Regular cardiac myocyte (primary cell): ENCODE measurements at places on chromosomes 3 and 15. TPM values are rescaled to one million over a fixed set of nuclear protein-coding genes. Genes with fewer than 3 reads are reported as not detected.

FBN1 gene
- total RNA-seq: 823 and 1,944 TPM in 2 replicates

NAALADL2 gene
- total RNA-seq: 5.8 and 7.3 TPM in 2 replicates

KBTBD13 gene
- not detected in 2 replicates for total RNA-seq

TRAT1 gene
- total RNA-seq: not detected in 2 replicates

DZIP1L gene
- total RNA-seq: 22.0 and 28.5 TPM in 2 replicates

WNT5A gene
- 36.4 and 78.6 TPM in 2 replicates for total RNA-seq

STRIT1 gene
- total RNA-seq: not detected in 2 replicates

GOLGA8O gene
- total RNA-seq: 0.56 and 0.58 TPM in 2 replicates

CCNB2 gene
- 5.1 and 57.3 TPM in 2 replicates for total RNA-seq

IRAK2 gene
- 8.1 and 10.4 TPM in 2 replicates for total RNA-seq

ELL3 gene
- 1.7 and 1.9 TPM in 2 replicates for total RNA-seq

TFG gene
- 98.1 and 111 TPM in 2 replicates for total RNA-seq

AGTR1 gene
- 2.3 and 4.4 TPM in 2 replicates for total RNA-seq

CADPS gene
- total RNA-seq: 0.85 TPM in 1 of 2 replicates, not detected in the other

ZKSCAN7 gene
- total RNA-seq: 5.2 and 7.0 TPM in 2 replicates

POLQ gene
- 1.7 and 11.3 TPM in 2 replicates for total RNA-seq

LSAMP gene
- under 0.01 and 0.28 TPM in 2 replicates for total RNA-seq

WDR5B gene
- total RNA-seq: 4.2 and 5.0 TPM in 2 replicates

TERC gene
- total RNA-seq: 199 and 580 TPM in 2 replicates

SEMA3B gene
- total RNA-seq: 1.2 and 2.8 TPM in 2 replicates

PROK2 gene
- total RNA-seq: not detected in 2 replicates

SLC22A13 gene
- 0.56 and 0.58 TPM in 2 replicates for total RNA-seq

GOLGA6L7 gene
- not detected in 2 replicates for total RNA-seq

ALDH1L1 gene
- total RNA-seq: 2.1 and 4.8 TPM in 2 replicates

THPO gene
- total RNA-seq: under 0.01 and 0.28 TPM in 2 replicates

CCDC39 gene
- total RNA-seq: not detected in 2 replicates

TMEM108 gene
- under 0.01 and 0.58 TPM in 2 replicates for total RNA-seq

KIF7 gene
- 11.3 and 15.7 TPM in 2 replicates for total RNA-seq

TMEM212 gene
- not detected in 2 replicates for total RNA-seq

FRMD4B gene
- total RNA-seq: 0.85 and 3.6 TPM in 2 replicates

C2CD4A gene
- total RNA-seq: 0.28 TPM in 1 of 2 replicates, not detected in the other

LOXL1 gene
- 62.3 and 86.5 TPM in 2 replicates for total RNA-seq

PRICKLE2 gene
- total RNA-seq: 11.9 and 27.3 TPM in 2 replicates

NGLY1 gene
- total RNA-seq: 35.5 and 46.2 TPM in 2 replicates

ZNF501 gene
- total RNA-seq: 4.5 and 5.2 TPM in 2 replicates

P2RY14 gene
- under 0.01 and 0.28 TPM in 2 replicates for total RNA-seq
